ENCODE measurements at places on chromosomes 12 and 14.

GRCh38 chr12:5678176-5678575 is 246.3 kb downstream of the NTF3 start:
- H3K27me3 ChIP-seq, result no peaks in the 10 kb centered on the region
- no peaks in the 10 kb centered on the region for H3K36me3 ChIP-seq
- no peak overlapping the region for H3K4me3 ChIP-seq
- H3K27ac ChIP-seq, result no peak overlapping the region
- no peaks in the 10 kb centered on the region for H3K4me1 ChIP-seq

DNA sequence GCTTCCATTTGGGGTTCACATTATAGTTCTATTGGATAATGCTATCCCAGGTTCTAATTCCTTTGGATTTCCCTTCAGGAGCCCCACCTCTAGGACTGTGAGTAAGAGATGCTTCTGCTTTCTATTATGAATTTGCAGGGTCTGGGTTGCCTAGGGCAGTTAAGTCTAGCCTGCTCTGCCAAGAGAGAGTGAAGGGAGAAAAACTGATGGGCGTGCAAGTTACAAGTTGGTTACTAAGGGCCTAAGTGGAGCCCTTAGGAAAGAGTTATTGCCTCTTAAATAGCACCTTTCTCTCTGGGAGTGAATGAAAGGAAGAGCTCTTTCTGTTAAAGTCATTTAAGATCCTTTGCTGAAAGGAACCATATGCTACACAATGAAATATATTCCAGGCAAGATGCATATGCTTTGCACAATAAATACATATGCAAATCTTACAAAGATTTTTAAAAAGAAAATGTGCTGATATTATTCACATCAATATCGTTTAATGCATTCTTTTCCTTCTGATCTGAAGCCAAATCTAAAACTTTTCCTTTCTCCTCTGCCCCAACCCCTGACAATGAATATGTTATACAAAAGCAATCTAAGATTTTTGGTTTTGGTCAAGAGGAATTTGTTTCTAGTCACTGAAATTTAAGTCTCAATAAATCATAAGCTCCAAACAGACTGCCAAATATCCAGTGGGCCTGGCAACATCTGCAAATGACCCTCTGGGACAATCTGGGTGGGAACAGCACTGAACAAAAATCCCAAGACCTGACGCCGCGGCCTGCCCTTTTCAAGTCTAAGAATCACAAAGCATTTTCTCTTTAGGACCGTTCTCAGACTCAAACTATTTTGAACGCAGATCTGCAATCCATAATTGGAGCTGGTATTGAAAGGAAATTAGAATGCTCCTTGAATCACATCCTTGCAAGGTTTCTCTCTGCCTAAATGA is 586.7 kb downstream of the ETNK1 start:
- H3K27ac ChIP-seq, result no peak overlapping the region
- no peak overlapping the region for H3K4me3 ChIP-seq
- H3K27me3 ChIP-seq, result no peaks in the 10 kb centered on the region
- H3K36me3 ChIP-seq, result no peaks in the 10 kb centered on the region

DNA sequence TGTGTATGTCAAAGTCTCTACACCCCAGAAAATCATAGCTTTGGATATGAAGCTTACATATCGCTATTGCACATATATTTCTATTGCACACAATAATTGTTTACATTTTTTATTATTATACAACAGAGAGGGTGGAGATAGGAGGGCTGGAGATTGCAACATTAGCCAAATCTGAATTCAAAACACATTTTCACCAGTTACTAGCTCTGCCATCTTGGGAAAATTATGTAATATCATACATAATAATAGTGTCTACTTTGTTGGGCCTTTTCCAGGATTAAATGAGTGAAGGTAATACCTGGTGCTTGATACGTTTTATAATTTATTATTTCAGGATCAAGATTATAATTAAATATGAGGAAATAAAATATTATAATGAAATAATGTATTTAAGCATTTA is 507.4 kb upstream of the TBX3 start:
- H3K27ac ChIP-seq, result no peak overlapping the region
- no peaks in the 10 kb centered on the region for H3K4me1 ChIP-seq
- no peak for DNase-seq
- H3K4me3 ChIP-seq, result no peak overlapping the region

- no peaks in the 10 kb centered on the region for H3K4me1 ChIP-seq
- H3K36me3 ChIP-seq, result no peaks in the 10 kb centered on the region
- H3K4me3 ChIP-seq, result no peak overlapping the region
- H3K27me3 ChIP-seq, result no peaks in the 10 kb centered on the region
Measured at GRCh38 chr12:95408201-95408600, 65.8 kb upstream of the METAP2 start.

- peaks cover 31% of the 10 kb centered on the region for H3K4me1 ChIP-seq
- H3K27ac ChIP-seq, result no peak overlapping the region
- no peak overlapping the region for H3K4me3 ChIP-seq
- no peak for DNase-seq
- H3K36me3 ChIP-seq, result peaks cover 14% of the 10 kb centered on the region
Measured at GRCh38 chr12:96238336-96239047, 44.3 kb downstream of the ELK3 start.

Data from CD14-positive monocyte (primary cell).